ENCODE measurements at places on chromosomes 11 and 22.

DNA sequence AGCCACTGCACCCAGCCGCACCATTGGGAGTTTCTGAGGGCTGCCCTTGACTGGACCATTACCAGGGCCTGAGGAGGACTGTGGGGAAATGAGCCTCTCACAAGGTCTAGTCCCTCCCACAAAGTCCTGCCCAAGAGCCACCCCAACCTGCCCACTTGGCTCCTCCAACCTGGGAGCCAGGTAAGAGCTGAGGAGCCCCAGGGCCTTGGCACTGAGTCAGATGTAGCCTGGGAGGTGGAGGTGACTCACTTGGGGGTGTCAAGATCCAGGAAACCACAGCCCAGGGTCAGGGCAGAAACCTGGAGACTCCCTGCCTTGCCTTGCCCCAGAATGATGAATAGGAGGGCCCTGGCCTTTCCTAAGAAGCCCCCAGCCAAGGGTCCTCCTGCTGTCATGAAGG, 25.8 kb upstream of the P2RY2 start:
- no peak for DNase-seq

DNA sequence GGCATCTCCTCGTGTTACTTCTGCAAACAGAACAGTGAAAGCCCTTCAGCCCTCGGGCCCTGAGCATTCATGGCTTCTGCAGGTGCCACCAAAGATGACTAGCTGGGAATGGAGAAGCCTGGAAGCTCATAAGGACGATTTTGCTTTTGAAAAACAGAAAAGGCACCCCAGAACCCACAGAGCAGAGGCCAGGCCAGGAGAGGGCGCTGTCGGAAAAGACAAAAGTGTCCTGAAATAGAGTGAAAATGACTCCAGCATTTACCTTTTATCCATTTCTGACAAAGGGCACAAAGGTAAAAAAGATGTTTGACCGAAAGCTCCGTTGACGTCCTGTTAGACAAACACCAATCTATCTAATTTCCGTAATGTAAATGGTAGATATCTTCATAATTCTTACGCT, 37.6 kb downstream of the ZNF195 start:
- peak; percentile 64 for DNase-seq

DNA sequence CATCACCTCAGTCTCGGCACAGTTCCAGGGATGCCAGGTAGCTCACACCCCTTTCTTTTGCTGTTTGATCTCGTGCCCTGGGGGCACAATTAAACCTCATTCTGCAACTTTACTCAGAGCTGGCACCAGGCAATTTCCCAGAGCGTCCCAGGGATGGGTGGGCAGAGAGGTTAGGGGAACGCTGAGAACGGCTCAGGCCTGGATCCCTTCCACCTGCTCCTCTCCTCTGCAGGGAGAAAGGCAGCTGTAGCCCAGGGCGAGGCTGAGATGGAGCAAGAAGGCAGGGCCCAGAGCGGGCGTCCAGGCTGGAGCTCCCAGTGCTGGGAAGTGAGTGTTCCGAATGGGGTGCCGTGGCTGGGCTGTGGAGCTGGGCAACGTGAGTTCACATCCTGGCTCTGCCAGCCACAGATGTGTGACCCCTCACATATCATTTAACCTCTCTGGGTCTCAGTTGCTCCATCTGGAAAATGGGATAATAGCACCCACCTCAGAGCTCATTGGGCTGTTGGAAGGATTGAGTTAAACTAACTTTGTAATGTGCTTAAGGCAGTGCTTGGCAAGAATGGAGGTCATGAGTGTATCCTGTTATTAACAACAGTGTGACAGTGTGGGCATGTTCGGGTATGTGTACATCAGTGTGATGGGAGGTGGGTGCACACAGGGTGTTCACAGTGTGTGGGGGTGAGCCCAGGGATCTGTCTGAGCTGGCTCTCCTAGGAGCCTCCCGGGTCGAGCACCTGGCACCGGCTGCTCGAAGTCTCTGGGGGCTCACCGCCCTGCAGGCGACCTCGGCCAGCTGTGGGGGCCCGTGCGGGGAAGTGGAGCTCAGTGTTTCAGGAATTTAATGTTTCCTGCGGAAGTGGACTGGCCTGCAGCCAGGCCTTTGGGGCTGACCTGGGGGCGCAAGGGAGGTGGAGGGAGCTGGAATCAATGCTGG, 15.5 kb downstream of the OTUB1 start:
- peak; percentile 78 for DNase-seq

GRCh38 chr22:26463101-26463661, 20.4 kb downstream of the HPS4 start:
- DNase-seq = peak; percentile 78

GRCh38 chr11:11476971-11477645, 124.1 kb upstream of the CSNK2A3 start:
- no peak for DNase-seq

- DNase-seq = no peak
Observed at GRCh38 chr11:10954184-10954583, 96.3 kb upstream of the ZBED5 start.

- DNase-seq = no peak
Observed at GRCh38 chr11:128711136-128711535, 17.3 kb downstream of the FLI1 start.

GRCh38 chr11:6350043-6350442, 29.7 kb upstream of the CAVIN3 start:
- DNase-seq = no peak

DNA sequence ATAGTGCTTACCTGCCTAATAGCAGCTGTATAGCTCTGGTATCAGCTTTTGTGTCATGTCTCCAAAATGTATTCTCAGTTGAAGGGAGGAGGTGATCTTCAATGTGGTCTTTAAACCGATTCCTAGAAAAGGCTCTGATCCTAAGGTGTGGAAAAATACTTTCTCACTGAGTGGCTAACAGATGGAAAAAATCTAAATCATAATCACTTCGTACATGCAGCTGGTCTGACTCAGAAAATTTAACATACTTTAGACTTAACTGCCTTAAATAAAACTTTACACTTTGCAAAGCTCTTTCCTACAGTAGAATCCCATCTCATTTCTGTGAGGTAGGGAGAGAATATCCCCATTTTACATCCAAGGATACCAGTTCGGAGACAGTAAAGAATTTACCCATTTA, 38.0 kb downstream of the C2CD3 start:
- DNase-seq = no peak

DNA sequence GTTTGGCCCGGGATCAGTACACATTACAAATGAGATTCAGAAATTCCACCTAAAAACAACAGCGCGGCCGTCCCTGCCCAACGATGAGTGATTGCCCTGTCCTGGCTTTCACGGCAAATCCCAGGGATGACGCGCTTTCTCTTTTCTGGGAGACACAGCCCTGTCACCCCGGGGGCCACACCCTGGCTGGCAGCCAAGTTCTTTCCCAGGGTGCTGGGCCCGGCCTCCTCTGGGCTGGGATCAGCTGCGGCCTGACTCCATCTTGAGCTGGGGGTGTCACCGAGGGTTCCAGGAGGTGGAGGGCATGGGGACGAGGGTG, 82.7 kb downstream of the FBLN1 start:
- no peak for DNase-seq

GRCh38 chr11:58922479-58922878, 16.8 kb upstream of the GLYATL1 start:
- no peak for DNase-seq

DNA sequence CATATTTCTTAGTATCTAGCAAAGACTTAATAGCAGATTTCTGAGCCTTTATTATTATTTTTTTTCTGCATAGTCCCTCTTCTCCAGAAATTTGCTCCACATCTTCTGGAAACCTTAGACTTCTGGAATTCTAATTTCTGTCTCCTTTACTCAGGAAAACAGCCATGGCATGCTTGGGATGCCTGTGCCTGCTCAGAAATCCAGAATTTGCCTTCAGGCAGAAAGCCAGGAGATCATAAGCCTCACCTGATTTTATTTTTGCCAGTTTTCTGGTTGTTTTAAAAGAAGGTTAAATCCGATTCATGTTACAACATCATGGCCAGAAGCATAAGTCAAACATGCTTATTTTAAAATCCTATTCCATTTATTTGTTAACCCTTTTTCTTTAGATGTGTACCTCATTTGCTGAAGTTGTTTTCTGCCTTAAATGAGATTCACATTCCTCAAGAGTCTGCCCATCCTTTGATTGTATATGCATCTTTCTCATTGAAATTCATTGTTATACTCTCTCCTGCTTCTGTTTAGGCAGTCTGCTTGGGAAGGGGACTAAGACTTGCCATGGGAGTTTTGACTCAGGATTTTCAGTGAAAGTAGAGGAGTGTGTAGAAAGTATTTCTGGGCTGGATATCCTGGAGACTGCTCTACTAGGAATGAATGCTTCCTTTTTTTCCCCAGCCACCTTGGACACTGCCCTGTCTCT, 37.1 kb downstream of the SIK2 start:
- no peak for DNase-seq

DNA sequence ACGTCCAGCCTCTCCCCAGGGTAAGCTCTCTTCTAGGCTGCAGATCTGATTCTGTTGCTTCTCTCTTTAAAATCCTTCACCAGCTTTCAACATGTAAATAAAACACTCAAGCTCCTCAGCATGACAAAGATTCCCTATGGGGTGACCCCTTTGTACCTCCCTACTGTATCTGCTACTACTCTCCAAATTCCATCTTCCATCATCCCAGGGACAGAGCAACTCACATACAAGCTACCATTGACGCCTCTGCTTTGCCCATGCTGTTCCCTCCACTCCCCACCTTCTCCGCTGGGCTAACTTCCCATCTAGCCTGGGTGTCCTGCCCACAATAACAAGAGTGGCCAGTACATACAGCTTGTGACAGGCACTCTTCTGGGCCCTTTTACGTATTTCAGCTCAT, 207.5 kb upstream of the ZBED5 start:
- DNase-seq = no peak

- DNase-seq = peak; percentile 59
Observed at GRCh38 chr11:6812390-6813005, 13.0 kb upstream of the OR6A2 start.

DNA sequence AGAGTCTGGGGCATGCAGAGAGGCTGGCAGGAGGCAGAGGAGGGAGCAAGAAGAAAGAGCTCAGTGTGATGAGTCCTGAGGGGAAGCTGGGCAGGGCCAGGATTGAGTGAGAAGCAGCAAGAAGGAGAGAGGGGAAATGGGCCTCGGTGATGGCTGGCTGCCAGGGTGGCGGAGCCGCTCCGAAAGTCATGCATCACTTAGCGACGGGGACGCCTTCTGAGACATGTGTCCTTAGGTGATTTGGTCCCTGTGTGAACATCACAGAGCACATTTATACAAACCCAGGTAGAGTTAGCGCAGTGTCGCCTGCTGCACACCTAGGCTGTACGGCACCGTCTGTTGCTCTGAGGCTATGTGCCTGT, 15.1 kb downstream of the TBC1D22A start:
- peak; percentile 46 for DNase-seq

DNA sequence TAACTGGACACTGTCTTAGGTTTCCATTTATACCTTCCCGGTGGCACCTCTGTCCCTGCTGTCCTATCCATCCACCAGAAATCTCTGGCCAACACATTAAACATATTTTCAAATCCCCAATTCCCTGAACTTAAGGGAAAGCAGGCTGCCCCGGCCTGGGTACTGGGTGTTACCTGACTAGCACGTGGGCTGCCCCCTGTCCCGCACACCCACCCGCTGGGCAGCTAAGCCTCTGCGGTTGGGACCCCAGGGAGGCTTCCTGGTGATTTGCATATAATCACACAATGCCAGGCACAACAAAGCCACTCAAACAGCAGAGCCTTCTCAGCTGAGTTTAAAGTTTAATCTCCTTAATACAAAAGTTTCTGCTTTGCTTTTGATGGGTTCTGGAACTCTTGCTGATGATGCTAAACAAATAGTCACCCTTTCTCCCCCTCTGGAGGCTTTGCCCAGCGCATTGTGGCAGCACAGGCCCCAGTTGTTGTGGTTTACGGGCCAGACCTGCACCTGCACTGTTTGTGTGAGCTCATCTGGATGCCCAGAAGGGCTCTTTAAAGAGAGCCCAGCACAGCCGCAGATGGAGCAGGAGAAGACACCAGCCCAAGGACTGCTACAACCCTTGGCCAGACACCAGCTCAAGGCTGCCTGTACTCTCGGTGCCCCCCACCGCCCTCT, 59.9 kb upstream of the POU2AF1 start:
- DNase-seq = no peak

- peak; percentile 82 for DNase-seq
Observed at GRCh38 chr11:100220801-100221200, 466.3 kb upstream of the ARHGAP42 start.

GRCh38 chr11:1197886-1198560, 24.8 kb upstream of the MUC5B start:
- DNase-seq = peak; percentile 24

- DNase-seq = no peak
Observed at GRCh38 chr11:61832207-61832606, 4.1 kb downstream of the FADS2 start.

DNA sequence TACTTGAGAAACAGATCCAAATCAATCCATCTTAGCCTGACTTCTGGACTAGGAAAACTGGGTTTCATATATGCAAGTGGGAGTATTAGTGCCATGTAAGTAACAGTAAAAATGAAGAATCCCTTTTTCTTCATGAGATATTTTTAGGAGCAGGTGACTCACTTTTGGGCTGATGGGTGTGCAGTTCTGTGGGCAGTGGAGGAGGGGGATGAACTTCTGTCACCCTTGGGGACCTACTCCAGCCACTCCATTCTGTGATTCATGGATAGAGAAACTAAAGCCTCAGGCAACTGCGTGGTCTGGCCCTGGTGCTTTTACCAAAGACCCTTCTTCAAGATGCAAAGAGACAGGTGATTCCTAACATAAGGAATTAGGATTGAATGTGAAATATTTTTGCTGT, 208.6 kb upstream of the NARS2 start:
- no peak for DNase-seq

GRCh38 chr11:111413849-111414248, 34.8 kb upstream of the POU2AF1 start:
- DNase-seq = no peak

GRCh38 chr11:17293311-17293710, 16.8 kb downstream of the NUCB2 start:
- DNase-seq = no peak

GRCh38 chr11:91860661-91861060, 364.0 kb upstream of the FAT3 start:
- peak; percentile 70 for DNase-seq

- DNase-seq = no peak
Observed at GRCh38 chr11:130646881-130647280, 198.4 kb downstream of the ADAMTS15 start.

DNA sequence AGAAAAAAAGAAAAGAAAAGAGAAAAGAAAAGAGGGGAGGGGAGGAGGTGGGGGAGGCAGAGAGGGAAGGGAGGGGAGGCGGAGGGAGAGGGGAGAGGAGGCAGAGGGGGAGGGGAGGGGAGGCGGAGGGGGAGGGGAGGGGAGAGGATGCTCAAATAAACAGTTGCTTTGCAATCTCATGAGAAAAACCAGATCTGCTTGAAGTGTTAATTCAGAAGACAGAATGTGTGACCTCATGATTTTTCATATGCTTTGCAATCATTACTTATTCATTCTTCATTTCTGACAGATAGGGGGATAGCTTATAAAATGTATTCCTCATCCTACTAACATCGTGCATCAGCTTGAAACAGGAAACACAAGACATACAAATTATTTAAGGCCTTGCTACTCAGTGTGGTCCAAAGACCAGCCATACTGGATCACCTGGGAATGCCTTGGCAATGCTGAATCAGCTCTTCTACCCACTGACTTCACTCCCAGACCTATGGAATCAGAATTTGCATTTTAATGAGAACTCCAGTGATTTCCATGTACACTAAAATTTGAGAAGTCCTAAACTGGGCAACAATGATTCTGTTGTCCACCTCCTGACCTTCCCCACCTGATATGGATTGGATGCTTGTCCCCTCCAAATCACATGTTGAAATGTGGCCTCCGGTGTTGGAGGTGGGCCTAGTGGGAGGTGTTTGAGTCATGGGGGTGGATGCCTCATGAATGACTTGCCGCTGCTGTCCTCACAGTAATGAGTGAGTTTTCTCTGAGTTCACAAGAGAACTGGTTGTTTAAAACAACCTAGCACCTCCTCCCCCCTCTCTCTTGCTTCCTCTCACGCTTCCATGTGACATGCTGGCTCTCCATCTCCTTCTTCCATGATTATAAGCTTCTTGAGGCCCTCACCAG, 69.2 kb downstream of the CCDC34 start:
- no peak for DNase-seq
